ENCODE measurements at places on chromosomes 5 and 9.

- DNase-seq: no peak
Measured at GRCh38 chr9:99030092-99030511, 74.8 kb upstream of the TGFBR1 start.

DNA sequence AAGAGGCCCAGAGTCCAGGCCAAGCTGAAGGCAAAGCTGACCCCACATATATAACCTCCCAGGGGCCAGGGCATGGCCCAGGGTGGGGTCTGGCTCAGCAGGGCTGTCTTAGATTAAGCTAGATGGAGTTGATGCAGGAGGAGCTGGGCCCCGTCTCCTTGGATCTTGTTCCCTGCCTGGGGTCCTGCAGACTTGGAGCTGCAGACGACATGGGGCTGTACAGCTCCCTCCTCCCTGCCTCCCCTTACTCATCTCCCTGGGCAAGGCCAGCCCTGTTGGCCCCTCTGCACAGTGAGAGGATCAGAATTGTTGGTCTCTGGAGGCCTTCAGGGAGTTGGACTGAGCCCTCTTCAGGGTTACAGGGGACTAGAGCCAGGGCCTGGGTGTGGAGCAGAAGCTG lies 134.9 kb downstream of the RGS3 start:
- DNase-seq: no peak

DNA sequence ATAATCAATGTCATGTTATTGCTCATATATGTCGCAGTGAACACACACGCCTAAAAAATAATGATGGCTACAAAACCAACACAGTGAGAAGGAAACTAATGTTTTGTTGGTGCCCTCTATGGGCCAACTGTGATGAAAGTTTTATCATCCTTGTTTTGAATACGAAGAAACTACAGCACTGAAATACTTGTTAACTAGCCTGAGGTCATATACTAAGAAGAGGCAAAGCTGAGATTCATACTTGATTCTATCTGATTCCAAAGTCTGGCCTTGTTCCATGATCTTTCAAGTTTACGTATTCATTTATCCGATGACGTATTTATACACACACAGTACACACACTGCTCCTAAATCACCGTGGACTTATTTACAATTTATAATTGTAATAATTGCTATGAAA lies 16.1 kb upstream of the DRD1 start:
- peak; percentile 29 for DNase-seq

DNA sequence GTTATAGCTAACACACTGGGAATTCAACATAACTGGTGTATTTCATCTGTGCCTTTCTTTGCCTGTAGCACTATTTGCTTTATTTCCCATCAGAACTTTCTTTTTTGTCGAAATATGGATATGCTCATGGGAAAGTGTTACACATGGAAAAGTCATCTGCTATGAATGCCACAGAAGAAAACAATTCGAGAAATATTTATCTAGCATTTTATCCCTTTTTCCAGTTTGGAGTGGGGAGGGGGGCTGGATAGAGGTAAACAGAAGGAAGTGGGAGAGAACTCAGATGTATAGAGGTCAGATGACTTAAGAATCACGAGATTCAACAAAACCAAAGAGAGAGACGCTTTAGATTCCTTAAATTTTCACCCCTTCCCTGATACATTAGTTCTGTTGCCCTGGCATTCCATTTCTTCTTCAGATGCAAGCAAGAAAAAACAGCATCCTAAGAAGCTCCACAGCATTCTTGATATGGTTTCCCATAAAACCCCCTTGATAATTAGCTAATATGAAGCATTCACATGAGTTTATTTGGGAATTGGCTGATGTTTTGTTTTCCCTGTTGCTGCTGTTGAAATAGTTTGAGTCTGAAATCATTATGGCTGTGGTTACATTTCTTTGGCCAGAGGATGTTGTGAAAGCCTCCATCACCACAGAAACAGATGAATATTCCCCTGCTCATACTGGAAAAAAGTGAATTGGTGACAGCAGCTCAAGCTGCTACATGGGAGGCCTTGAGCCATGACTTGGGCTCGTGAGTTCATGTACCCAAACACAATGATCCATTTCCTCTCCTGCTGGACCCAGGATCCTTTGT lies 335.8 kb upstream of the DAB2 start:
- DNase-seq: peak; percentile 16

DNA sequence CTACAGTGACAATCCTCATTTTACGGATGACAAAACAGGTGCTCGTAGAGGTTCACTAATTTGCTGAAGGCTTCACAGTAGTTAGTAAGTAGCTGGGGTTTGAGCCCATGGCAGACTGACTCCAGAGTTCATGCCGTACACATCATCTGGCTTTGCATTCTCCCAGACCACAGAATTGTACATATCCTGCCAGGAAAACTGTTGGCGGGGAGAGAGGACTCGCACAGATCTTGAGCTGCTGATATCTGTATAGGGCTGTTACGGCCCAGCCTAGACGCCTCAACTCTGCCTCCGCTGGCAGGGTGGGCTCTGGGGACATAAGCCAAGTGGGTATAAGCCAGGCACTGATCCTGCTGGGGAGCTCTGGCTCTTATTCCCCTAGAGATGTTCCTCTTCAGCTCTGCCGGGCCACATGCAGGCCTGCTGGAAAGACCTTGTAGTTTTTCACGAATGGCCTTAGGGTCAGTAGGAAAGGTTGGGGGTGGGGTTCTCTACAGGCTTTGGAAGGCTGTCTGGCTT lies 16.3 kb downstream of the LARP1 start:
- DNase-seq: peak; percentile 67

DNA sequence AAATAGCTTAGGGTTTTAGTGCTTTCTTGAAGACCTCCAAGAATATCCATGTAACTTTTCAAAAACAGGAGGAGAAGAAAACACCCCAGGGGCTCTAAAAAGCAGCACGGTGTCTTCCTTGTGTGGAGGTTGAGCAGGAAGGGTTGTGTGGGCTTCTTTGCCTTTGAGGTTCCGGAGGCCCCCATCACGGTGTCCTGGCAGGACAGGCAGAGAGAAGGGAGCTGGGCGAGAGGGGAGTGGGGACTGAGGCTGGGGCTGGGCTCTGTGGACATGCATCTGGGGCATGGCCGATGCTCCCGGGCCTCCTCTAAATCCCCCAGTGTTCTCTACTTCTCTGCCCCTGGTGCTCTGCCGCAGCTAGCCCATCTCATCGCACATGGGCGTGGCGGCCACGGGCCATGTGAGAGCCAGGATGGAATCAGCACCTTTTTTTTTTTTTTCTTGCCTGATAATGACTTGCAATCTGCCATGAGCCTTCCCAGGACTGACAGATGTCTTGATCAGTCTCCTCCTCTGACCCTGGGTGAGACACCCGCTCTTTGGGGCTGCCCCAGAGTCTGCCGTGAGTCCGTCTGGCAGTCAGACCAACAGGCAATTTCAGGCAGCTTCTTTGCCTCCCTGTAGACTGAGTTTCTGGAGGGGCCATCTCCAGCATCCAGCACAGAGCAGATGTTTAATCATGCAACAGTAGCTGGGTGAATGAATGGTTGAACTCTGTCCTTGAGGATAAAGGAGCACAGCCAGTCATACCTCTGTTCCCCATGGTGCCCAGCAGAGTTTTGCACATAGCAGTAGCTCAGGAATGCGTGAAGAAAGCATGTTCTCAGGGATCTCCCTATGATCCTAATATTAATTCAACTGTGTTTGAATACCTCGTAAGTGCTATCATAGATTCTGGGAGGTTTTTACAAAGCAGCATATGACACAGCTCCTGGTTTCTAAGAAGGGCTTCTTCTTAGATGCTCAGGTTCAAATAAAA lies 12.1 kb downstream of the CXCL14 start:
- no peak for DNase-seq
